Forelimb muscle (tissue), 1 donor: ENCODE measurements at places on chromosomes 12 and 14. TPM values are rescaled to one million over a fixed set of nuclear protein-coding genes. Genes with fewer than 3 reads are reported as not detected.

Gene CISTR
- not detected for polyA plus RNA-seq

Gene SYNDIG1L
- polyA plus RNA-seq, result 0.05 TPM

DNA sequence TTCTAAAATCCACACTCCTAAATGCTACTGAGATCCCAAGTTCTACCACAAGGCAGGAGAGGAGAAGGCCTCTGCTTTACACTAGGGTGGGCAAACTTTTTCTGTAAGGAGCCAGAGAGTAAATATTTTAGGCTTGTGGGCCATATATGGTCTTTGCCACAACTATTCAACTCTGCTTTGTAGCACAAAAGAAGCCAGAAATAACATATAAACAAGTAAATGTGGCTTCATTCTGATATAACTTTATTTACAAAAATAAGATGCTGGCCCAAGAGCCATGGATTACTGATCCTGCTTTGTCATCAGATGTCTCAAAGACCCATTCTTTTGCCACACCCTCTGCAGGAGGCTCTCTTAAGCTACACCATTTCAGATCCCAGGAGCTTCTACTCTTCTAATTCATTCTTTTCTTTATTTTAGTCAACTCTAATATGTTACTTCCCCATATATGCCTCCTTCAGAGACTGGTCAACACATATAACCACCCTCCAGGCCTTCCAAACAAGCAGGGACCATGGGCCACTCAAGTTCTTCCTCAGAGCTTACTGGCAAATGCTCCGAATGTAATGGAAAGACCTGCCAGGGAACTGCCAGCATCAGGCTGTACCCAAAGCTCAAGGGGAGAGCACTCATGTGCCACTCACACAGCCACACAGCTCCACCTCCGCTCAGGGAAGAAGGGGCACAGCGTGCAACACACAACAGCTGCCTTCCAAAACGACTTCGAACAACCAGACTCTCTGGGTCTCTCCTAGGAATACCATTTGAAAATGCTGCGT, 15.6 kb downstream of the APPL2 start:
- DNase-seq, result no peak

Gene ADCK1
- 7.2 TPM for polyA plus RNA-seq

DNA sequence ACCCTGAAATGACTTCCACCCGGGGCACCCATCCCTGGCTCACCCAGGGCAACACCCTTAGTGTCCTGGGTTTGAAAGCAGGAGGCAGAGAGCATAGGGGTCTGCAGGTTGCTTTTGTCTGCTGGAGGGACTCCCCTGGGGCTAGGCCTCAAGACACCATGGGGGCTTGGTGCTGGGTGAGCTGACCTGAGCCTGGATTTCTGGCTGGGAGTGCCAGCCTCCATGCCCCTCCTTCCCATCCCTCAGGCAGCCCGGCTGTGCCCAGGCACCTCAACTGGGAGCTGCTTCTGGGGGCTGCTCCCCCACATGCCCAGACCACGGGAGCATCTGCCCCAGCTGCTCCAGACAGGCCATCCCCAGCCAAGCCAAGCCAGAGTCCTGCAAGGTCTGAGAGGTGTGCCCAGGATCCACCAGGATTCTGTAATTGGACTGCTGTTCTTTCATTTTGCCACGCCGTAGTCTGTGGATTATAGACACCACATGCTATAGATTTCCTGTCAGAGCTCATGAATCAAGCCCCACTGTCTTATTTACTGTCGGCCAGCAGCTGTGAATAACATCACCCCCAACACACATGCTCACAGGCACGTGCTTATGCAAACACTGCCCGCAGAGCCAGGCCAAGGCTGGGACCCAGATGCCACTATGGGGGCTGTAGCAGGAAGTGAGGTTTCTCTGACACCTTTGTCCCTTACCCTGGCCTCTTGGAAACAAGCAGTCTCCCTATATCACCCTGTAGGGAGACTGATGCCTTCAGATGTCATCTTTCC, 29.4 kb upstream of the ESRRB start:
- no peak for DNase-seq

- no peak for DNase-seq
Measured at GRCh38 chr12:19970116-19970515, 398.2 kb upstream of the PDE3A start.

GRCh38 chr14:21796916-21797315, 123.3 kb upstream of the OR4E1 start:
- no peak for DNase-seq

Gene ORAI1
- polyA plus RNA-seq, result 54.7 TPM

DNA sequence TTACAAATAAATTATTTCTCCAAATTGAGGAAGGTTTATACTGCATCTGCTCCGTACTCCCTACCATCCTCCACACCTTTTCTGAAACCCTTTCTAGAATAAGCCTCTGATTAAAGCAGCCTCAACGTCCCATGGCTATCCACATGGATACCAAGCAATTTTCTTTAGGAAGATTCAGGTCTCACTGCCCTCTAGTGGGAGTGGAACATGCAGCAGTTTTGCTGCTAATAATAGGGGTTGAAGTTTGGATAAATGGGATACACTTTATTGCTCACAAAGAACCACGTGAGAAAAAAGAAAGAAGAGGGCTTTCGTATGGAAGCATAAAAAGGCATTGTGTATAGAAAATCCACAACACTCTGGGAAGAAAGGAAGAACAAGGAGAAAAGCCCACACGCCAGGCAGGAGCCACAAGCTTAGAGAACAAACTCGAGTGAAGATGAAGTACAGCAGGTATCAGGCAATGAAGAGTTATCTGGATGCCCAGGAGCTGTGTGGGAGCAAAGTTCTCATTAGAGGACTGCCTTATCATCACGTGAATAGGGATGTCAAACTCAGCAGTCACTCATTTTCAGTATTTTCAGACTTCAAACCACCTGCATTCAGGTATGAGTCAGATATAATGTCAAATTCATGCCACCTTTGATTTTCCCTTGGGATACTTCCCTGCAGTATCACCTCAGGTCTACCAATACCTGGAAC, 45.8 kb downstream of the CCER1 start:
- no peak for DNase-seq

DNA sequence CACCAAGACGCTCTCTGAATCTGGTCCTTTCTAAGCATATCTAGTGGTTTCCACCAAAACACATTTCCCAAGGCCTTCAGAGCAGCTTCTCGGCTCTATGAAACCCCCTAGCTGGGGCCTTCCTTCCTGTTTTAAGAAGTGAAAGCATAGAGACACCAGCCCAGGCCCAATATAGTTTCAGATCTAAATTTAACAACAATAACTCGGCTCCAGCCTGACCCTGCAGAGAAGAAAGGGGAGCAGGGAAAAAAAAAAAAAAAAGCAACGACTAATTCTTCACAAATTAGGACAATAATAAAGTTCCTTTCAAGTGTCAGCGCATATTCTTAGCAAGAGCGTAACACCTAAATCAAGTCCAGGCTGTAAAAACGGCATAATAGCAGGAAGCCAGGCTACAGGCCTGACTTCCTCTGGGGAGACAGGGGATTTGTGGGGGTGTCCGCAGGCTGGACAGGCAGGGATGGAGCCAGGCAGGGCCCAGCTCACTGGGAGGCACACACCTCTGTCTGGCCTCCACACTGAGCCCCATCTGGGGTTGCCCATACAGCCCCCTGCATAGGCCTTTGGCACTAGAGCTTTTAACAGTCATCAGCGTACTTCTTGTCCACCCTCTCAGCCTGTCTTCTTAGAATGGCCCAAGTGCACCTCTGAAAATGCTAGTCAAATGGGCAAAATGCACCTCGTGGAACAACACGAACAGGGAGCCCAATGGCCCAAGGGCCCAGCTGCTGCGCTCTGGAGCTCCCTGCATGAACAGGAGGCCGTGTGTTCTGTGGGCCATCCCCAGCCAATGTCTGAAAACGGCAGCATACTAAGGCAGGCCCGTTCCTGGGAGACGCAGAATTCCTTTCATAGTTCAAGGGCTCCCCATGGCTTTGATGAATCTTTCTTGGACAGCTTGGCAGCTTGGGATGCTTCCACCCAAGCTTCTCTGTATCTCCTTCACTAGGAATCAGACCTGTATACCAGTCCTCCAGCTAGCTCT, 772.9 kb downstream of the MED13L start:
- DNase-seq, result no peak

- no peak for DNase-seq
Measured at GRCh38 chr14:88233915-88234314, 89.2 kb downstream of the KCNK10 start.

GRCh38 chr12:3833670-3834310, 39.4 kb downstream of the PARP11 start:
- no peak for DNase-seq

Gene CACNA2D4
- 2.0 TPM for polyA plus RNA-seq

Gene SRRM4
- 0.22 TPM for polyA plus RNA-seq

Gene C14orf132
- polyA plus RNA-seq, result 17.4 TPM

Gene RAB15
- 36.7 TPM for polyA plus RNA-seq

DNA sequence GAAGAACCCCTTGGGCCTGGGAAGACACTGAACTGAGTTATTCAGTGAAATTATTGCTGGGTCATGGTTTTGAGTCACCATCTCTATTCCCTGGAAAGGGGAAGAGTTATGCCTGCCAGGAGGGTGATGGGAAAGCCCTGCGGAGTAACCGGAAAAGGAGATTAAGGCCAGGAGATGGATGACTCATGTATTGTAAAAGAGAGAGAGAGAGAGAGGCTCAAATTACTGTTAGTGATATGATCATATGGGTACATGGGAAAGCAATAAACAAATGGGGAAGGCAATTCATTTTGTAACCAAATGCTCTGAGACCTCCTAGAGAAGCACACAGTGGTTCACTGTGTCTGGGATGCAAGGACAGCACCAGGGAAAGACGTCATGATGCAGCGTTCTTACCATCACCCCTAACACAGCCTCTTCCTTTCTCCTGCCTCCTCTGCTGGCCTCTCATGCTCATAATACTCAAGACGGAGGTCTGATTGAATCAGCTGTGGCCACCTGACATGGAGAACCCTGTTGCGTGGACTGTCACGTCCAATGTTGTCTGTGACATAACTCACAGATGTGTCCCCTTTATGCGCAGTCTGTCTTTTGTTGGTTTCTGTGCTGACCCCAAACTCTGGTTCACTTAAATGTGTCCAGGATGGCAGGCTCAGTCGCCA, 243.7 kb downstream of the TMEM132D start:
- DNase-seq, result no peak

GRCh38 chr12:124906606-124907261, 7.7 kb downstream of the UBC start:
- peak; percentile 87 for DNase-seq

- no peak for DNase-seq
Measured at GRCh38 chr14:64061706-64062105, 208.9 kb downstream of the SYNE2 start.

DNA sequence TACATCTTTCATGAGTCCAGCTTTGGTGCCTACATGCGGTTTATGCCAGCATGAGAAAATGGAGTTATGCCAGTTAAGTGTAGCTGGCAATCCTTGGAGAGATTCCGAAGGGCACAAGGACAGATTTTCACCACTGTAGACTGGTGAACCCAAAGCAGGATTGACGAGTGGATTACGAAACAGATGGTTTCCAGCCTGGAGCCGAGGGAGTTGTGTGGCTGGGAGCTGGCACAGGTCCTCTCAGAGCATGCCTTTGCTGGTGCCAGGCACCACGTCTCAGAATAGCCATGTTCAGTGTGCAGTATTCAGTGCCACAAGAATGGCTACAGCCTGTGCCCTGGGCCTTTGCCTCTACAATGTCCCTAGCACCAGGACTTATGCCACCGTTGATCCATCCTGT, 13.2 kb downstream of the KCNH3 start:
- no peak for DNase-seq

Gene PRMT5
- 61.0 TPM for polyA plus RNA-seq

Gene DLST
- polyA plus RNA-seq, result 70.7 TPM

- DNase-seq, result no peak
Measured at GRCh38 chr12:110531741-110532333, 29.7 kb downstream of the RAD9B start.

- no peak for DNase-seq
Measured at GRCh38 chr14:53872681-53873089, 83.9 kb downstream of the BMP4 start.

Gene TTC9
- polyA plus RNA-seq, result 10.9 TPM

- no peak for DNase-seq
Measured at GRCh38 chr12:26286186-26286585, 90.8 kb downstream of the SSPN start.

DNA sequence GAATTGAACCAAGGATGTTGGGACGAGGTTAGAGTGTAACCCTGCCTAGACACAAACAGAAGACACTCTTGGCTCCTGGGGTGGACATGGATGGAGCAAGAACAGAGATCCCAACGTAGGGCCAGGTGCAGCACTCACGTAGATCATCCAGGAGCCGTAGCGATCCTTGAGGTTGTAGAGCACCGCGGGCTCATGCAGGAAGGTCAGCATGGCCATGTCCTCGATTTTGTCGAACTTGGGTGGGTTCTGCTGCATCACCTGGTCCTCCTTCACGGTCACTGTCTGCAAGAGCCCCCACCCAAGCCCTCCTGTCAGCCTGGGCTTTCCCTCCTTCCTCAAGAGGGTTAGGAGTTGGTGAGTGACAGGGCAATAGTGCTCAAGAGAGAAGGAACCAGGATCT, 2.5 kb downstream of the MYH7 start:
- DNase-seq, result no peak

Gene ZDHHC22
- 0.87 TPM for polyA plus RNA-seq

Gene TCTN2
- polyA plus RNA-seq, result 6.2 TPM

DNA sequence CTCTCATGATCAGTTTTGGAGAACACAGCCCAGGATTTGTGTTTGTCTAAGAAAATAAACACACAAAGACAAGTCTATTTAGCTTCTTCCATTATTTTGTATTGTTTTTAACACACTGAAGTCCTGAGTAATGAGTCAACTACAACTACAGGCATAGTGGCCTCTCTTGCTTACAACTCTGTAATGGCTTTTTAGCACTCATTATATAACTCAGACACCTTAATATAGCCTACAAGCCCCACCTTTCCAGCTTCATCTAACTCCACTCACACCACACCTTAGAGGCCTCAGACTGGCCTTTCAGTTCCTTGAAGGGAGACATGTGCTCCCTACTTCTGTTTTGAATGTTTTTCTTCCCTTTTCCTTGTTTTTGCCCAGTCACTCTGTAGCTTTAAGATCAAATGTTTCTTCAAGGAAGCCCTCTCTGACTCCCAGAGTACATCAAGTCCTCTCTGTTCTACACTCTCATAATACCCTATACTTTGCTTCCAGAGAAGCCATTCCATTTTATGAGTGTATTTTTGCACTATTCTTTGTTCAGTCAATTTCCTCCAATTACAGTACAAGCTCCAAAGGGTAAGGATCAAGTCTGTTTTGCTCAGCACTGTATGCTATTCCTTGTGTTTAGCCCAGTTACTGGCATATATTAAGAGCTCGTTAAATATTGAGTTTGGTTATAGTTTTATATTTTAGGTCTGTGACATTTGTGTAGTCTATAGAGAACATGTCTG, 233.6 kb upstream of the ARHGAP5 start:
- no peak for DNase-seq

DNA sequence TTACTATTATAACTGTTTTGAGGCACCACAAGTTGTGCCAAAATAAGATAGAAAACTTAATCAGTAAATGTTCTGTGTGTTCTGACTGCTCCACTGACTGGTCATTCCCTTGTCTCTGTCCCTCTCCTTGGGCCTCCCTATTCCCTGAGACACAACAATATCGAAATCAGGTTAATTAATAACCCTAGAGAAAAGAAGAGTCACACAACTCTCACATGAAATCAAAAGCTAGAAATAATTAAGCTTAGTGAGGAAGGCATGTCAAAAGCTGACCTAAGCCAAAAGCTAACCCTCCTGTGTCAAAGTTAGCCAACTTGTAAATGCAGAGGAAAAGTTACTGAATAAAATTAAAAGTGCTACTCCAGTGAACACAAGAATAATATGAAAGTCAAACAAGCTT, 53.8 kb upstream of the CCDC196 start:
- no peak for DNase-seq

- DNase-seq, result no peak
Measured at GRCh38 chr14:50756300-50756699, 74.7 kb downstream of the NIN start.

Gene GALNT6
- 0.23 TPM for polyA plus RNA-seq

Gene AKAP5
- 0.44 TPM for polyA plus RNA-seq

- DNase-seq, result no peak
Measured at GRCh38 chr12:103379670-103380069, 116.1 kb downstream of the C12orf42 start.
